ENCODE measurements at places on chromosomes 12 and 14.

GRCh38 chr12:3600039-3600720, 109.2 kb downstream of the PRMT8 start:
- DNase-seq = no peak

DNA sequence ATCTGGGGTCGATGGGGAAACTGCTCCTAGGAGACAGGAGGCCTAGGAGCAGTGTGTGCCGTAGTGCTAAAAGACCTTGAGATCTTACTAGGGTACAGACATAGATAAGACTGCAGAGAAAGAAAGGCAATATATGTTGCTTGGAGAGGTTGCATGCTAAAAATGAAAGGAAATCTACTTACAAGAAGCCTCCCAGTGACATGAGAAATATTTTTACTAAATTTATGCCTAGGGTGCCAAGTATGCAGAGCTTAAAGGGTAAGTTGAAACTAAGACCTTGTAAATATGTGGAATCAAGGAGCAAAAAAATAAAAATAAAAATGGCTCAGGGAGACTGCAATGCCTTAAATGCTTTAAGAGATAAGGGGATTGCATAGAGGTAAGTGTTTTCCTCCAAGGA, 74.8 kb downstream of the PDE6H start:
- DNase-seq = no peak

- DNase-seq = peak; percentile 51
These were observed 12.5 kb upstream of the SRSF5 start for GRCh38 chr14:69754487-69754886.

DNA sequence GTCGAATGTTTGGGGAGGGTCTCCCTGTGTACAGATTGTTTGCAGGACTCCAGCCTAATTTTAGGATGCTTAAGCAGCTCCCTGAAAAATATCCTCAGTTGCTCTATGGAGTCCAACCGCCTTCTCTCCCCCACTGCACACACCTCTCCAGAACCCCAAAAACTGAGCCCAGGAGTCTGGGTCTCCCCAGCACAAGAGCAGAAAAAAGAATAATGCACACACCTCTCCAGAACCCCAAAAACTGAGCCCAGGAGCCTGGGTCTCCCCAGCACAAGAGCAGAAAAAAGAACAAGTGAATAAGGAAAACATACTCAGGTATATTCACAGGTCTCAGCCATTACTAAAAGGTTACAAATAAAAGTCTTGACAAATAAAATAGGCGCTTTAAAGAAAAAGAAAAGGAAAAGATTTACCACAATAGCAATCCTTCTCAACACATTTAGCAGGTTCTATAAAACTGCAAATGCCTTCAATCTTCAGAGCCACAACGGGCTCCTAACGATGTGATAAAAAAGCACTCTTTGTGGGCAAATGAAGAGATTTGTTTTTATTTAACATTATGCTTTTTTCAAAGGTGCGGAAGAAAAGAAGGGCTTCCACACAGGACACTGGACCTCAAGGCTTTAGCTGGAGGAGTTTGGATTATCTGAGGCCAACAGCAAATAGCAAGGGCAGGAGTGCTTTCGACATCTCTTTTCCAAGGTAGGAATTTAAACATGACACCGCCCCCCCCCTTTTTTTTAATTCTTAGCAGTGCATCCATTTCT, 8.2 kb downstream of the BCL11B start:
- DNase-seq = no peak

DNA sequence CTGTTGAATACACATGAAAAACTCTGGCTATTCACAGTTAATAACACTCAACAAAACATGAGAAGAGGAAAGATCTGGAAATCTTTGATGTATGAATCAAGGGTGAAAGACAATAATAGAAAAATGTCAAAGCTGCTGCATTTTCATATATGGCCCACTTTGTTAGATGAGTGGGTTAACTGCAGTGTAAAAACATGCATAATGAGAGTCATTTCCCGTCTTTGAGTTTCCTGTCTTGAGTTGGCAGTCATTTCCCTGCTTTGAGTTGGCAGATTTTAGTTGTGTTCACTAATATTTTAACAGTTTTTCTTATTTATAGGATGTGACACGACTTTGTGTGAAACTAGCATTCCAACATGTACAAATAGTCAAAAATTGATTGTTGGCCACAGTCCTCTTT, 87.9 kb upstream of the PTPRQ start:
- DNase-seq = no peak

DNA sequence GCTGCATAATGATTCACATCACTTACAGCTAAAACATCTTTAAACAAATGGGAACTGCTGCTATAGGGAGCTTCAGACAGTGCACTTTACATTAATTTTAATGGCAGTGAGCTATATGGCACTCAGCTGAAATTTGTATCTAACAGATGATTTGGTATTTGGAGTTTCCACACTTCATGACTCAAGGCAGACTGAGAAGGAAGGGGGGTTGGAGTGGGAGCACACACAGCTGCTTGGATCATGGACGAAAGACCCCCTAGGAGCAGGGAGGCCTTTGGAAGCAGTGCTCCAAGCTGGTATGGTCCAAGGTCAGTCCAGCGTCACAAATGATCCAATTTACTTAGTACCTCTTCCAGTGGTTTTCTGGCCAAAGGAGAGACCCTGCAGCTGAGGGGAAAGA, 389.7 kb downstream of the FUT8 start:
- DNase-seq = no peak

GRCh38 chr12:57810450-57810849, 8.1 kb downstream of the AVIL start:
- DNase-seq = peak; percentile 29

DNA sequence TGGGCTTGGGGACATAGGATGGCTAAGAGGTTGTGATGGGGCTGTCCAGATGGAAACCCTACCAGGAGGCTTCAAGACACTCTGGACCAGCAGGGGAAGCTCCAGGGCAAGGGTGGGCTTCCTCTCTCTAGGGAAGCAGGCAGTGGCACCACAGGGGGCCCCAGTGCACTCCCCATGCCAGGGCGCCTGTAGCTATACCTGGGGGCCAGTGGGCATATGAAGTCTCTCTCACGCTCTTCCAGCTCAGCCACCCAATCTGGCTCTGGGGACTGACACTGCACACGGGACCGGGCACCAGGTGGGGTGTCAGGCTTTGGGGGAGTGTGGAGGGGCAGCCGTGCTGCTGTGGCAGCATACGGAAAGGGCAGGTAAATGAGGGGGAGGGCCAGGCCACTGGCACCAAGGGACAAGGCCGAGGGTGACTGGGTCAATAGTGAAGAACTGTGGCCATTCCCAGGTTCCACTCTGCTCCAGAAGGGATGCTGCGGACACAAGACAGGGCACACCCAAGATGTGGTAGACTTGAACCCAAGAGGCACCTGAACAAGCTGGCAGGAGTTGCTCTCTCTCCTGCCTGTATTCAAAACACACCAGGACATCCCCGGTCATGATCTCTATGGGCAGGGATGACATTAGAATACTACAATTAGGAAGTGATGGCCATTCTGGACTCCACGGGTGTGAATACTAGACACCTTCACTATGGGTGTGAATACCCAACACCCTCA, 27.5 kb downstream of the RFLNA start:
- DNase-seq = no peak

GRCh38 chr12:51293696-51294095, 23.5 kb upstream of the SMAGP start:
- DNase-seq = no peak

DNA sequence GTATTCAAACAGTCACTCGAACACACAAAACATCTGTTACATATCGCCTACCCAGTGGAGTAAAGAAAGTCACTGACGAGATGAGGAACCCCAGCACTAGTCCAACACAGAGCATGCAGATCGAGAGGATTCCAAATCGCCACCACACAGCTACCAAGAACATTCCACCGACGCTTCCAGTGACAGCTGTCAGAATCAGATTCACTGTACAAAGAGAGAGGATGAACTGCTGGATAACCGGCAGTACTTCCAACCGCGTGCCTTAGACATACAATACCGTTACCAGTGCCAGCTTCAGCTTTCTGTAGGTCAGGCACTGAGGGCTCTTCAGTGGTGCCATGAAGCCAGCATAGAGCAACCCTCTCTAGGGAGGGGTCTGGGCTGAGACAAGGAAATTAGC, 34.5 kb downstream of the TM7SF3 start:
- no peak for DNase-seq

GRCh38 chr14:98868866-98869265, 403.1 kb downstream of the BCL11B start:
- no peak for DNase-seq

DNA sequence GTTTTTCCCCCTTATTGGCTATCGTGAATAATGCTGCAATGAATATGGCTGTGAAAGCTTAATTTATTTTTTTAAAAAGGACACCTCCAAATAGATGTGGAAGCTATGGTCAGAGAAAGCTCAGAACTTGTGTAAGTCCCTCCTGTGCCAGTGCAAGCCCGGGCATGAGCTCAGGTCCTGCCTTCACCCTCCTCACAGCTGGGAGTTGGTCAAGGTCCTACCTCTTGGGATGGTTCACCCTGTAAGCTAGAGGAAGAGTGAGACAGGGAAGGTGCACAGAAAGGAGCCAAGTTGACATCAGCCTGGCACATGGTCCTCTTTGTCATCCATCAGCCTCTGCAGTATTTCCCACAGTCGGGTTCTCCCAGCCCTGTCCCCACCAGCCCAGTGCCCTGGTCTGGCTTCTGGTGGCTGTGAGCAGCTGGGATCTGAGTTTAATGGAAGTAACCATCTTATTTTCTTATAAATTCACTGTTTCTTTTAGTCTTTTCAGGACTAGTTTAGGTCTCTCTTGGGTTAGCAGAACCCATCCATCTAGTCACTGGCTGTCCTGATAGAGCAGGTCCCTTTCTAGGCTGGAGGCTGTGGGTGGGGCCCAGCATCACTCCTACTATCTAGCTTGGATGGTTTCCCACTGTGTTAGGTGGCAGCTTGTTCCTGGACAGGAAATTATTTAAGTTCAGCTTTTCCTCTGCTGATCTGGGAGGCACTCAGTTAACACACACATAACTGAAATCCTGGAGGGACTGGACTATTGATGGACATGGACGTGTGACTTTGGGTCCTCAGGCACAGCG, 11.8 kb upstream of the PLEKHG3 start:
- DNase-seq = no peak

DNA sequence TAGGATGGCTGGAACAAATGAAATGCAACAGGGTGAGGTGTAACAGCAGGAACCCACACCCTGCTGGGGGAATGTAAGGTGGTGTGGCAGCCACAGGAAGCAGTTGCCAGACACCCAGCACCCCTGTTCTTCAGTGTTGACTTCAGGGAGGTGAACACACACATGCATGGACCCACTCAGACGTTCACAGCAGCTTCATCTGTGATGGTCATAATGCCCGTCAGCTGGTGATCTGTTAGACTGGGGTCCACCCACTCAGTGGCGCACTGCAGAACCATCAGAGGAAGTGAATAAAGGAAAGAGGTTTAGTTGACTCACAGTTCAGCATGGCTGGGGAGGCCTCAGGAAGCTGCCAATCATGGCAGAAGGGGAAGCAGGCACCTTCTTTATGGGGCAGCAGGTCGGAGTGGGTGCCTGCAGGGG, 22.7 kb upstream of the TEX22 start:
- no peak for DNase-seq

DNA sequence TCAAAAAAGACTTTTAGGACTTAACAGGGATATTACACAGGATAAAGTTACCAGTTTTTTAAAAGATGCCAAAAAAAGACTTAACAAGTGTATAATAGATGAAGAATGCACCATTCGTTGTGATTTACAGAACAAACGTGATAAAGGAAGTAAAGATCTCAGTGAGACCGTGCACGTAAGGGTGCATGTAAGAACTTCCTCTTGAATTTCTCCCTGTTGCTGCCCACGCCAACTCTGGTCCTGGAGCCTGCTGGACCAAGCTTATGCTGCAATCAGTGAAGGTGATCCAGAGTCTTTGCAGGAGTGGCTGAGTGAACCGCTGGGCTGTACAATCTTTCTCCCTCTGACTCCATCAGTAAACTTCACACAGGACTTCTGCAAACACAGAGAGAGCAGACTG, 593.7 kb downstream of the TMEM121 start:
- no peak for DNase-seq
